ENCODE measurements at places on chromosomes 16 and 17. TPM values are rescaled to one million over a fixed set of nuclear protein-coding genes. Genes with fewer than 3 reads are reported as not detected.
A peak's percentile ranks its signal among the peaks of the same experiment; 100 is the strongest.

DNA sequence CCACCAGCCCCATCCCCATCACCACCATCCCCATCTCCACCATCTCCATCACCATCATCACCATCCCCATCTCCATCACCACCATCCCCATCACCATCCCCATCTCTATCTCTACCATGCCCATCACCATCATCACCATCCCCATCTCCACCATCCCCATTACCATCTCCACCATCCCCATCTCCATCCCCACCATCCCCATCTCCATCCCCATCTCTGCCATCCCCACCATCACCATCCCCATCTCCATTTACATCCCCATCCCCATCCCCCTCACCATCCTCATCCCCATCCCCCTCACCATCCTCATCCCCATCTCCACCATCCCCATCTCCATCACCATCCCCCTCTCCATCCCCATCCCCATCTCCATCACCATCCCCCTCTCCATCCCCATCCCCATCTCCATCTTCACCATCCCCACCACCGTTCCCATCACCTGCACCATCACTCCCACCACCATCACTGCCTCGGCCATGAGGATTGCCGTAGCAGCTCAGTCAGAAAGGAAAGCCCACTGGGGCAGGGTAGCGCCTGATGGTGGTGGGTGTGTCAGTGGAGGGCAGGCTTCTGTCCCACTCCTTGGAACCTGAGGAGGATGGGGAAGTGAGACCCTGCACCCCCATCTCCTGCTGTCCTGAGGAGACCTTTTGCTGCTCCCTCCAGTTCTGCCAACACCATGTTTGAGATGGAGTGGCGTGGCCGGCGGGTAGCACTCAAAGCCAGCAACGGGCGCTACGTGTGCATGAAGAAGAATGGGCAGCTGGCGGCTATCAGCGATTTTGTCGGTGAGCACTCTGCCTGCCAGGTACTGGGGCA is 7.5 kb downstream of the FSCN2 start:
- no peak for DNase-seq
- no peak overlapping the region for H3K4me3 ChIP-seq
- H3K36me3 ChIP-seq: peaks cover 5% of the 10 kb centered on the region

DNA sequence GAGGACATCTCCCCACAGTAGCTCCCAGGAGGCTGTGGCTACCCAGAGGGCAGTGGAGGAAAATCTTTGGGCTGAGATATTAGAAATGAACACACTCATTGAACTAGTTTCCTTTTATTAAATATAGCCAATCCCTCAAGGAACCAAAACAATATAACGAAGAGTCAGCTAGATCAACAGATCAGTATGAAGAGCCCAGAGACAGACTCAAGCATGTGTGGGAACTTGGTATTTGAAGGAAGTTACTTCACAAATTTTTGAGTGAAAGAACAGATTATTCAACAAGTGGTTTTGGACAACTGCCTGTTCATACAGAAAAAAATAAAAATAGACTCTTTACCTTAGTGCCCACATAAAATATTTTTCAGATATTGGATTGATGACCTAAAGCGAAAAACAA is 183.6 kb upstream of the PMFBP1 start:
- H3K4me1 ChIP-seq: peaks cover 5% of the 10 kb centered on the region
- no peak overlapping the region for H3K4me3 ChIP-seq
- no peaks in the 10 kb centered on the region for H3K27me3 ChIP-seq

GRCh38 chr16:89720551-89720812 is 216 bp downstream of the VPS9D1 start:
- H3K36me3 ChIP-seq: peaks cover 16% of the 10 kb centered on the region
- peak overlapping the region; percentile 96 for H3K4me3 ChIP-seq
- H3K27ac ChIP-seq: peak overlapping the region; percentile 90
- DNase-seq: no peak
- H3K4me1 ChIP-seq: peaks cover 19% of the 10 kb centered on the region

DNA sequence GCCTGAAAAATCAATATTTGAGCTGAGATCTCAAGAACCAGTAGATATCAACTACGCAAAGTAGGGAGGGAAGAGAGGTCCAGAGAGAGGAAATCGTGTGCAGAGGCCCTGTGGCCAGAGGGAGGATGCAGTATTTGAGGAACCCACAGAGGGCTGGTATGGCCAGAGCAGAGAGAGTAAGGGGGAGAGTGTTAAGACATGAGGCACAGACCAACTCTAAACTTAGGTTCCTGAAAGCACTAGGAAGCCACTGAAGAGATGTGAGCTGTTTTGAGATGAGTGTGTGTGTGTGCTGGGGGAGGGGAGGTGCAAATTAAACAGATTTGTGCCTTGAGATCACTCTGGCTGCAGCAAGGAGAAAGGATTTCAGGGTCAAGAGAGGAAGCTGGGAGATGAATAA is 10.9 kb downstream of the SLC13A2 start:
- H3K4me1 ChIP-seq: no peaks in the 10 kb centered on the region
- no peak overlapping the region for H3K27ac ChIP-seq
- no peaks in the 10 kb centered on the region for H3K36me3 ChIP-seq
- no peak overlapping the region for H3K4me3 ChIP-seq
- no peaks in the 10 kb centered on the region for H3K27me3 ChIP-seq
- no peak for DNase-seq

- no peak overlapping the region for H3K4me3 ChIP-seq
- H3K27me3 ChIP-seq: no peaks in the 10 kb centered on the region
- no peak overlapping the region for H3K27ac ChIP-seq
- no peaks in the 10 kb centered on the region for H3K4me1 ChIP-seq
- no peak for DNase-seq
Observed at GRCh38 chr17:79630821-79631639, 20.2 kb upstream of the RBFOX3 start.

GRCh38 chr16:78720416-78720815 is 621.0 kb downstream of the WWOX start:
- DNase-seq: no peak
- no peak overlapping the region for H3K4me3 ChIP-seq
- H3K27ac ChIP-seq: no peak overlapping the region
- H3K36me3 ChIP-seq: no peaks in the 10 kb centered on the region

DNA sequence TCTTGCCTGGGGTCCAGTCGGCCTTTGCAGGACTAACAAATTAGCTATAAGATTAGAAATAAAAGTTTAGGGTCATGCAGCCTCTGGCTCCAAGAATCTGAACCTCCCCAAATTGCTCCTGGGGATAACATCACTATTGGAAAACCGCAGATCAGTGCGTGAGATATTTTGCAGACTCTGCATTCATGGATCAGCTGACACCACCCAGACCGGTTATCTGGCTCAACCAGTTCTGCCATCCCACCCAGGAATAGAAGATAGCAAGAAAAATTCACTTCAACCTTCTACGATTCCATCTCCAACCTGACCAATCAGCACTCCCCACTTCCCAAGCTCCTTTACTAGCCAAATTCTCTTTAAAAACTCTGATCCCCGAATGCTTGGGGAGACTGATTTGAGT is 4.3 kb upstream of the PGS1 start:
- H3K27ac ChIP-seq: no peak overlapping the region
- no peak overlapping the region for H3K4me3 ChIP-seq
- peaks cover 25% of the 10 kb centered on the region for H3K4me1 ChIP-seq
- H3K36me3 ChIP-seq: no peaks in the 10 kb centered on the region
- DNase-seq: no peak

DNA sequence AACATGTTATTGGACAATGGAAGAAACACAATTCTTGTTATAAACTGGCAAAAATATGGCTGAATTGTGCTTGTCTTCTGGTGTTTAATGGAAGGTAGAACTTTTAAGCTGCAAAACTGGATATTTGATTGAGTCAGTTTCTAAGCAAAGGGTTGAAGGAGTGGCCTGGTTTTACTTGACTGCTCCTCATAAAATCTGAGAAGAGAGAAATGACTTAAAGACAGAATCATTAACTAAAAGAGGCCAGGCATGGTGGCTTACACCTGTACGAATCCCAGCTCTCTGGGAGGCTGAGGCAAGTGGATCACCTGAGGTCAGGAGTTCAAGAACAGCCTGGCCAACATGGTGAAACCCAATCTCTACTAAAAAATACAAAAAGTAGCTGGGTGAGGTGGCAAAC is 770.7 kb downstream of the CDH11 start:
- no peaks in the 10 kb centered on the region for H3K27me3 ChIP-seq
- no peak overlapping the region for H3K27ac ChIP-seq
- DNase-seq: no peak
- no peaks in the 10 kb centered on the region for H3K4me1 ChIP-seq
- no peak overlapping the region for H3K4me3 ChIP-seq

- no peak for DNase-seq
- peak overlapping the region; percentile 64 for H3K27ac ChIP-seq
Observed at GRCh38 chr16:85195900-85196772, 83.9 kb upstream of the CIBAR2 start.

DNA sequence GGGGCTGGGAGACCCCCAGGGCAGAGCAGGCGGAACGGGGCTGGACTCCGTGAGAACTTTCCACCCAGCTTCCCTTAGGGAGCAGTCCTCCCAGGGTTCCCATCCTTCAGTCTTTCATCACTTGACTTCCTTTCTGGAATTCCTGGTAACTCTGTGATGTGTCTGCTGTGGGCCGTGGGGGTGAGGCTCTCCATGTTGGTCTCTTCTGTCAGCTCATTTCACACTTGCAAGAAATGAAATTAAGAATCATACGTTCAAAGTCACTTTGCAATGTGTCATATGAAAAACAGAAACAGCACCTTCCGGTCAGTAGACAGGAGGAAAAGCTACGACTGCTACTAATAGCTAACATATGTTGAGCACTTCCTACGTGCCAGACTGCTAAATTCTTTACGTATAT is 5.4 kb upstream of the BBS2 start:
- no peak overlapping the region for H3K4me3 ChIP-seq
- no peaks in the 10 kb centered on the region for H3K4me1 ChIP-seq
- DNase-seq: no peak

GRCh38 chr17:28501421-28502284 is 4.5 kb upstream of the FOXN1 start:
- H3K27me3 ChIP-seq: no peaks in the 10 kb centered on the region
- no peak overlapping the region for H3K4me3 ChIP-seq
- H3K27ac ChIP-seq: no peak overlapping the region
- H3K4me1 ChIP-seq: no peaks in the 10 kb centered on the region
- DNase-seq: no peak

- H3K27ac ChIP-seq: no peak overlapping the region
- no peaks in the 10 kb centered on the region for H3K36me3 ChIP-seq
- DNase-seq: no peak
- no peaks in the 10 kb centered on the region for H3K27me3 ChIP-seq
- no peak overlapping the region for H3K4me3 ChIP-seq
- peaks cover 3% of the 10 kb centered on the region for H3K4me1 ChIP-seq
Observed at GRCh38 chr16:14180481-14180944, 109.4 kb downstream of the MRTFB start.

DNA sequence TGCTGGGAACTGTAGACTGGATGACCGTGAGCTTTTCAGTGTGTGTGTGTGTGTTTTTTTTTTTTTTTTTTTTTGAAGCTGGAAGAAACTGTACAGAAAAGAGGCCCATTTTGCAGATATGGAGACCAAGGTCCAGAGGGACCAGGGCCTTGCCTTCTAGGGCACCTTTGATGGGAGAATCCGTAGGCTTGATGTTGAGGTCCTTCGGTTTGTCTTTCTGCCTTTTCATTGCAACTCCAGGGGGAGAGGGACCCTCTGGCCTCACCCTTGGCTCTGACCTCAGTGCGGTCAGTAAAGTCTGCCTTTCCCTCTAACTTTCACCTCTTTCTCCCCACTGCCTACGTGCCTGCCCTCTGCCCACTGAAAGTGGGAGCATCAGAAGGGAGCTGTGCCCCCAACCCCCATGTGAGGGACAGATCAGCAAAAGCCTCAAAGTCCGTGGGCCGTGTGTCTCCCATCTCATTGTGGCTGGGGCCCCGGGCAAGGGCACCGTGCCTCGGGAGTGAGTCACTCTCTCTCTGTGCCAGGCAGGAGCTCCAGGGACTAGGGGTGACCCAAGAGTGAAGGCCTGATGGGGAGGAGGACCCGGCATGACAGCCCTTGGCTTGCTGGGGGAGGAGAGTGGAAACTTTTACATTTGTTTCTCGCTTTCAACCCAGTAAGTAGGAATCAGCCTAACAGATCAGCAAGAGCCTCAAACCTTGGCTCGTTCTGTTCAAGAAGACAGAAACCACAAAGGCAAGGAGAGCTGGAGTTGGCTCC is 123.6 kb downstream of the CMIP start:
- peaks cover 8% of the 10 kb centered on the region for H3K4me1 ChIP-seq
- no peak for DNase-seq
- H3K27ac ChIP-seq: no peak overlapping the region
- no peaks in the 10 kb centered on the region for H3K36me3 ChIP-seq
- H3K4me3 ChIP-seq: no peak overlapping the region
- H3K27me3 ChIP-seq: no peaks in the 10 kb centered on the region

GRCh38 chr17:72362376-72363088 is 241.7 kb downstream of the SOX9 start:
- no peak overlapping the region for H3K4me3 ChIP-seq
- DNase-seq: no peak
- H3K4me1 ChIP-seq: no peaks in the 10 kb centered on the region
- H3K36me3 ChIP-seq: no peaks in the 10 kb centered on the region
- H3K27me3 ChIP-seq: no peaks in the 10 kb centered on the region

DNAI2 gene
- total RNA-seq: not detected

COASY gene
- 21.1 TPM for total RNA-seq

CIITA gene
- 31.0 TPM for total RNA-seq

KCNH4 gene
- 0.21 TPM for total RNA-seq

NPIPB12 gene
- total RNA-seq: 162 TPM

CTRB1 gene
- total RNA-seq: 4.9 TPM

OR1A1 gene
- total RNA-seq: not detected
